ENCODE measurements at places on chromosomes 1 and 21.

DNA sequence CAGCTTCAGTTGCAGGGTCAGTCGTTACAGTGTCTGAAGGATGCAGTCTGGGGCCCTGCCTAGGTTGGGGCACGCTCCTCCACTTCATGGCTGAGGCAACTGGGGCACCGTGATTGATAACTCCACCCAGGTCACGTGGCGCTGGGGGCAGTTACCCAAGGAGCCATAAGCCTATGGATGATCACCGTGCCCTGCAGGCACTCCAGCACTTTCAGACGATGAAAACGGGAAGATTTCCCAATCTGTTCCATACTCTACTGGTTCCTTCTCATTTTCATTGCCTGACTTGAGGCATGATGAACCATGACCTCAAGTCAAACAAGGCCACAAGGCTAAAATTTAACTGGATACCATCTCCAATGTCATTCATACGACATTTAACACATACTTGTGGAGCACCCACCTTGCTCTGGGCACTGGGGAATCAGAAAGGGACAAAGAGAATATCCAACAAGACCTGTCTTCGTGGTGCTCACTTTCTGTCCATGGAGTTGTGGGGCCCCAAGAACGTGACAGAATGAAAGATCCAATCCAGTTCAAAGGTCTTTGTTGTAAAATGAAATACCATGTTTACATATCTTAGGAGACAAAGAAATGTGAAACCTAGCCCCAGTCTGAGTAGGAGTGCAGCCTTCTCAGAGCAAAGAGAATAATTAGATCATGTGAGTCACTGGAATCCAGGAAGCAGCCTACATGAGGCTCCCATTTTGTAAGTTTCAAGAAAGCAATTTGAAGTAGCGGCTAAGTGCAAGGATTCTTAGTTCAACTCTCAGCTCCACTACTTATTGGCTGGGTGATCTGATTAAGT is 39.4 kb upstream of the SPOCD1 start:
- DNase-seq: no peak

- no peak for DNase-seq
Measured at GRCh38 chr21:35086357-35086756, 37.3 kb upstream of the RUNX1 start.

- DNase-seq: no peak
Measured at GRCh38 chr1:38804062-38804886, 55.3 kb downstream of the RRAGC start.

- no peak for DNase-seq
Measured at GRCh38 chr1:23424293-23425192, at the start of gene TCEA3. TCEA3 (minus strand) TSS chr1:23424748; CDS start chr1:23424633, 115 bp downstream.

DNA sequence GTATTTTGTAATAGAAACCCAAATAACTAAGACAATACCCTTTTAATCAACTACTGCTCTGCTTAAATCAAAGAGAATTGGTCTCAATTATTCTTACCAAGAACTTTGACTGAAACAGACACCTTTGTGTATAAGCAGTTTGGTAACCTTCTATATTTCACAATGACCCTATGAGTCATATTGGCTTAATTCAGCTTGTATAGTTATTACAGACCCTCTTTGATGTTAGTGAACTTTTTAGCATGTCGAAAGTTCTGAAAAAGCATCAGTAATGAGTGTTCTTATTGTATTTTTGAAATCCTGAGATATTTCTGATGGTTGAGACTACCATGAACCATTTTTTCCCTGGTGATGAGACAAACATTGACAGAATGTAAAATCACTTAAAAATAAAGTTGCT is 43.3 kb upstream of the RABGAP1L start:
- DNase-seq: no peak

GRCh38 chr1:86258101-86258500 is 101.5 kb upstream of the COL24A1 start:
- DNase-seq: no peak

DNA sequence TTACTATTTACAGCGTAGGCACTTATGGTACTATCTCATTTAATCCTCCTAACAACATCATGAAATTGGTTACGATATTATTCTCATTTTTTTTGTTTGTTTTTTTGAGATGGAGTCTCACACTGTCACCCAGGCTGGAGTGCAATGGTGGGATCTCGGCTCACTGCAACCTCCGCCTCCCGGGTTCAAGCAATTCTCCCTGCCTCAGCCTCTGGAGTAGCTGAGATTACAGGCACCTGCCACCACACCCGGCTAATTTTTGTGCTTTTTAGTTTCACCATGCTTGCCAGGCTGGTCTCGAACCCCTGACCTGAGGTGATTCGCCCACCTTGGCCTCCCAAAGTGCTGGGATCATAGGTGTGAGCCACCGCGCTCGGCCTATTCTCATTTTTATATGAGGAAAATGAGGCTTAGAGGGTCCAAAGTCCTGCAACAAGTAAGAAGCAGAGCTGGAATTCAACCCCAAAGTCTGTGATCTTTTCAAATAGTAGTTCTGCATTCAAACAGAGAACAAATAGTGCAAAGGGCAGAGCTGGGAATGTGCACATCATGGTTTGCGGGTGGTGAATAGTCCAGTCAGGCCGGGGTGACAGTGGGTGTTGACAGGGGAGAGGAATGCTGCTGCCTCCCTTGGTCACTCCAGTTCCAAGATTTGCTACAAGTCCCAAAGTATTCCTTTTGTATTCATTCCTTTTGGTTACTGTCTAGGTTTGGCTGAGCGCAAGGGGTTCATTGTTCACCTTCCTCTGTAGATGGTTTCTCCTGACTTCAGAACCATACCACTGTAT is 4.6 kb downstream of the PRUNE1 start:
- no peak for DNase-seq

GRCh38 chr1:107430540-107431228 is 289.8 kb downstream of the NTNG1 start:
- no peak for DNase-seq
